ENCODE measurements at places on chromosomes 5 and 9.

DNA sequence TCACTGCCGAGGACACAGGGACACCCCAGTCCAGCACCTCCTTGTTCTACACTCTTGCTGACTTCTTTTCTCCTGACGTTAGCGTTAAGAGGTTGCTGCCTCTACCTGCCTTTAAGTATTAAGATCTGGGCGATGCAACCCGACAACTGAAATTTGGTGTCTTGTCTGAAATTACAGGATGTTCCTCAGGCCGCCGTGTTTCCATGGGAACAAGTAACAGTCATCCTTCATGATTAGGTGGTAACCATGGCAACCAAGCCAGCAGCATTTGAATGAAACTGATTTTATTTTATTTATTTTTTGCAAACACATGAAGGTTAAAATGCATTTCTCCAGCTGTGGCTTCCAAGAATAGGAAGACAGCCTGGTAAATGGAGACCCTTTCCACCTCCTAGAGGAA lies 20.8 kb downstream of the DAB2IP start:
- no peak for DNase-seq

DNA sequence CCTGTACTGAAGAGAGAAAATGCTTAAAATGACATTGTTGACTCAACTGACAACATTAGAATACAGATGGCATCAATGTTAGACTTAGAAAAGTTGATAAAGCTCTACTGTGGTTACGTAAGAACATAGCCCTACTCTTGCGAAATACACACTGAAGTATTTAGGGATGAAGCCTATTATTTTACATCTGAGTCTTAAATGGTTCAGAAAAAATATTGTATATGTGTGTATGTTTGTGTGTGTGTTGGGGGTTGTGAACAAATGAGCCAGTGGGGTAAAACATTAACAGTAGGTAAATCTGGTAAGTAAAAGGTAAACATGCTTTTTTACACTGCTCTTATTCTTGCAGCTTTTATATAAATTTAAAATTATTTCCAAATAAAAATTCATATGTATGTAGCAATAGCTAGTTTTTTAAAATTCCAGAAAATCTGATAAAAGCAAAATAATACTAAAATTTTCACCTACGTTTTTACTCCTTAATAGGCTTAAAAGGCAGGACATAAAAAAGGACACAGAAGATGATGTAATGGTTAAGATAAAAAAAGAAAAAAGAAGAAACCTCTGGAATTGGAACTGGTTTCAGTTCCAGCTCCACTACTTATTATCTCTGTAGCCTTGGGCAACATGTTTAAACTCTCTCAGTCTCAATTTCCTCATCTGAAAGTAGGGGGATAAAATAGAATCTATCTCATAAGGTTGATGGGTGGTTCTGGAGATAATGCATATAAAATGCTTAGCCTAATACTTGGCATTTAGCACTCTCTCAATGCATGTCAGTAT lies 44.3 kb downstream of the GARNL3 start:
- DNase-seq: no peak

DNA sequence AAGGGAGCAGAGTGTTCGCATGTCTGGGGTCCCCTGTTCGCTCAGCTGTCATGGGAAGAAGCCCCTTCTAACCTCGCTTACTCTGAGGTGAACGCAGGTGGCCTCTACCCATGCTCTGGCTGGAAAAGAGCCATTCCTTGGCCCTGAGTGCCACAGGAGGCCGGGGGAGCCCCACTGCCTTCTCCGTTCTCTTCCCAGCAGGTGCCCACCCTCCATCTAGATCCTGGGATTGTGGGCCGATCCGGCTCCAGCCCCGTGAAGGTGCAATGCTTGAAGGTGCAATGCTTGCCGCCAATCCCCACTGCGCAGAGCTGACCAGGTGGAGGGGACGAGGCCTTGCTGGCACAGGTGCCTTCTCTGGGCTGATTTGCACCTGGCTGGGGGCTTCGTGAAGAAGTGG lies 95.4 kb downstream of the MRPL36 start:
- DNase-seq: no peak

DNA sequence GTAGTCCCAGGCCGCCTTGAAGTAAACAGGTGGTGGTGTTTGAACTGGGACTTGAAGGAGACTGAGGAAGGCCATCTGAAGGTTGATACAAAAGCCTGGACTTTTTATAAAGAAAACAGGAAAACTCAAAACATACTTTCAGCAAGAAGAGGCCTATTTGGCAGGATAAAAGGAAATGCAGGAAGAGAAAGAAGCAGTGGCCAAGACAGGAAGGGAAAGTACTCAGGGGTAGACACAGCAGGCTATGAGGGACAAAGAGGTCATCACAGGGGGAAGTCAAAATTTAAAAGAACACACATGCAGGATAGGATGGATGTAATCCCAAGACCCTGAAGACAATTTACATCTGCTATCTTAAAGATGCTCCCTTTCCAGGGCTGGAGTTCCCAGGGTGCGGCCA lies 13.0 kb downstream of the TLE1 start:
- no peak for DNase-seq

GRCh38 chr9:123658792-123659191 lies 271.1 kb downstream of the DENND1A start:
- no peak for DNase-seq

GRCh38 chr9:893843-894420 lies 52.4 kb downstream of the DMRT1 start:
- peak; percentile 58 for DNase-seq

- no peak for DNase-seq
Observed at GRCh38 chr9:115211413-115212124, 93.6 kb upstream of the TNC start.

GRCh38 chr9:108397286-108397685 lies 458.5 kb downstream of the ACTL7B start:
- DNase-seq: no peak

- DNase-seq: peak; percentile 33
Observed at GRCh38 chr9:115158661-115159481, 40.9 kb upstream of the TNC start.

GRCh38 chr9:105114318-105114717 lies 130.1 kb upstream of the SLC44A1 start:
- no peak for DNase-seq

DNA sequence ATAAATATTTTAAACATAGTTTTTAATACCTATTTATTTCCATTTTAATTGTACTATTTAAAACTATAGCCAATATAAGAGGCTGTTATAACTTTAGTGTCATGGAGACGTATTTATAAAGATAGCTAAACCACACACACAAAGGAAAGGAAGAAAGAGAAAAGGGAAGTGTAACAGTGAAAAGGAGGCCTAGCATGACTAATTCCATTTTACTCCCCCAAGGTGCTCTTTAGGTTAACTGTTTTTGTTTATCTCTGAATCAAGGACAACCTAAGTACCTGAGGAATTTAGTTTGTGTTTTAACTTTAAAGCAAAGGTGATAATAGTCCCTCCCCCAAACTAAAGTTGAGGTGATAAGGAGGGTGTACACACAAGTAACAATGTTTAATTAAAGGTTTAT lies 1188.9 kb upstream of the C9orf72 start:
- no peak for DNase-seq
